Stimulated activated CD4-positive, alpha-beta T cell treated with anti-CD3 and anti-CD28 coated beads, Interleukin-12 subunit alpha, Interleukin-12 subunit beta, amount 100 ng/mL, for 48 hours (primary cell): ENCODE measurements at places on chromosomes 4 and X.

DNA sequence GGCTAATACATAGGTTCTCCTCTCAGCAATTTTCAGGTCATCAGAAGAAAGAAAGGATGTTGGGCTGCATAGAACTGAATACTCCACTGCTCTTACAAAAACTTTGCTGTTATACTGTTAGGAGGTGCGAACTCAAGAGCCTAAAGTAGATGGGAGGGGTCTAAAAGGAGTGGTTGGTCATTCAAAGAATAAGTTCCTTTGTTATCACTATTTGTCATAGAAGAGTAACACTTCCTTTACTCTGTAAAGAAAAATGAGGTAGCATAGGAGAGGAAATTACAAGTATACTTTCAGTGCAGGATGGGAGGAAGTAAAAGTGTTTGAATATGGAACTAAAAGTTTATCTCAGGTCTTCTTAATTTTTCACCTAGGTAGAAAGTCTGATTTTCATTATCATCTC, 61.5 kb downstream of the CCNI start:
- no peak for DNase-seq

DNA sequence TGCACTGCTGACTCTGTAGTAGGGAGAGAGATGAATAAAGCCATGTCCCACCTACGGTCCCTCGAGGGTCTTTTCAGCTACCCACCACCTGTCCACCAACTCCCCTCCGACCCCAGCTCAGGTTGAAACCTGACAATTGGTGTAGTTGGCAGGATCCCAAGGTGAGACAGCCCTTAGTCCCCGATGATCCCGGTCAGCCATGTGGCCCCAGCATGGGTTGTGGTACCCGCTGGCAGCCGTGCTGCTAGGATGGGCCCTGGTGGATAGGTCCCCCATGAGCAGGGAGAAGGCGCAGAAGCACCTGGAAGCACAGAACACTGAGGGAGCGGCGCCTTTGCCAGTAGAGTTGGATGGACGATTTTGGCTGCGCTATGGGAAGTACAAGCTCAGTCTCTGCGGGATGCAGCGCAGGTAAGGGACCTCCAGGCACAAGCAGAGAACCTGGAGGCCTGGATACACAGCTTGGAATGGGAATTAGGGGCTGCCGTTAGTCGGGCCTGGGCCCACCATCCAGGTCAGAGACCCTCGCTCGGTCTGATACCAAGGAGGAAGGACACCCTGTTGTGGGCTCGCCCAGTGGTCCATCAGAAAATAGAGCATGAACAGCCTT, 694.6 kb upstream of the AGA start:
- DNase-seq: no peak

DNA sequence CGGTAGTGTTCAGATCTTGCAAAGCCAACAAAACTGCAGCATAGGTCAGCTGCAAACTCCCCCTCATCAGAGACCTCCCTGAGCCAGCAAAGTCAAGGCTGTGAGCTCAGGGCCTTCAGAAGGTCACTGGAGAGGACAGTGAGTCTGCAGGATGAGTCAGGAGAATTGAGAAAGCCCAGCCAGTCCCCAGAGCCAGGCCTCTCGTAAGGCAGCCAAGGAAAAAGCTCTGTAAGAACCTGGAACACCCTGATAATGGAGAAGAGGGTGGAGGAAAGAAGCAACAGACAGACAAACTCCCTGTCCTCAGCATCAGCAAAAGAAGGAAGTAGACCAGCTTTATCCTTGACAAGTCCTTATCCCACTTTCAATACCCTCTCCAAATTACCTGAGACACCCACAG, 33.0 kb downstream of the GRIA3 start:
- no peak for DNase-seq

- no peak for DNase-seq
These were observed 138.7 kb downstream of the ELOVL6 start for GRCh38 chr4:110059556-110060191.

DNA sequence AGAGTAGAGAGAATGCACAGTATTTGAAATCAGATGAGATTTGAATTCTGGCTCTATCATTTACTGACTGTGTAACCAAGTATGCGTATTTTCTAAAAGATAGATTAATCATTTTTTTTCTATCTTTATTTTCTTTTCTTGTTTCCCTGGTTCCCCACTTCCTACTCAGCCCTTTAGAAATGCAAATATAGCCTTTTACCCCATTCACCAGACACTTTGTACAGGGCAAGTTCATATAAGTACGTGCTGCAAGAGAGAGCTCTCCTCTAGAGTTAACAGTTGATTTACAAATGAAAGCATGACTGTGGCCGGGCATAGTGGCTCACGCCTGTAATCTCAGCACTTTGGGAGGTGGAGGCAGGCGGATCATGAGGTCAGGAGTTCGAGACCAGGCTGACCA, 17.8 kb upstream of the TDO2 start:
- no peak for DNase-seq

- no peak for DNase-seq
These were observed 37.6 kb upstream of the ERVMER34-1 start for GRCh38 chr4:52788806-52789205.

- DNase-seq: no peak
These were observed 176.6 kb downstream of the NR3C2 start for GRCh38 chr4:148265627-148266026.

DNA sequence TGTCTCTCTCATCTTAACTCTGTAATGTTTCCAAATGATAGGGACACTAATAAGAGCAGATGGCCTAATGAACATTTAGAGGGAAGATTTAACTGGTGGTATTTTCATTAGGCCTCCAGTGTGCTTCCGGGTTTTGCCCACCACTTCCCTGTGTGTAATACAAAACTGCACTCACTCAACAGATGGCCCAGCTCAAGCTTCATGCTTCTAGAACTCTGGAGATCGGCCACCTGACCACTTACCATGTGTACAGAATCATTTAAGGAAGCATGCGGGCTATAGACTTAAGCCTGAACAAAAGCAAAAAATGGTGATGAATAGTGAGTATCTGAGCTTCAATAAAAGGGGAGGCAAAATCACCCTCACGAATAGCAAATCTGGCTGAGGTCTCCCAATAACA, 89.3 kb downstream of the SH2D1A start:
- no peak for DNase-seq

GRCh38 chr4:8675383-8675782, 82.8 kb downstream of the CPZ start:
- DNase-seq: no peak

DNA sequence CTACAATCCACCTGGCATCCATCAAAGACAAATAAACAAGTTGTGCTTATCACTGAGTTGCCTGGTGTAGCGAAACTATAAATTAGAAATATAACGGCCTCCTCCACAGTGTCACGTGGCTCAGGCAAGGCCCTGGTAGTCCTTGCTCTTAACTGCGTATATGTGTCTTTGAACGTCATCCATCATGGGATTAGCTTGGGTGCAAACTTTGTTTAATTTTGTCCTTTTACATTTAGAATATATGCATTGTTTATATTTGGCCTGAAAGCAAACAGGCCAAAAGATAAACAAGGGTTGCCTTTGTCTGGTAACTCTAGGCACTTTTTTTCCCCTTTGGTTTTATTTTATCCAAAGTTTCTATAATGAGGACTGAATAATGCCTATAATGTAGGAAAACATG, 184.9 kb downstream of the KIT start:
- DNase-seq: no peak

GRCh38 chr4:13171292-13172057, 312.7 kb downstream of the RAB28 start:
- no peak for DNase-seq

DNA sequence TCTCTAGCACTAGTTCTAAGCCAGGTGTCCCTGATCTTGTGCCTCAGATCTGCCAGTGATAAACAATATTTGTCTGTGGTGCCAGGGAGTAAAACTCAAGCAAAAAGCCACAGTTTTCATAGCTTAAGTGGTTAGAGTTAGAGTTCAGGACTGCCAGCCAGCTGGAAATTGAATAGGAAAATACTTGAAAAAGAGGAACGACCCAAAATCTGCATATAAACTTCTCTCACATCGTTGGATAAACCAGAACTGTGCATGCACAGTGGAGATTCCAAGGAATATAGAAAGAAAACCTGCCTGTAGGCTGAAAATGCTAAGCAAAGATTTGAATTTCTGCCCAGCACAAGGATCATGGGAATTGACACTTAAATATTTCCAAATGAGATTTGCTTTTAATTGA, 35.0 kb upstream of the GNPDA2 start:
- no peak for DNase-seq

GRCh38 chr4:106149911-106150310, 166.1 kb downstream of the TBCK start:
- no peak for DNase-seq

DNA sequence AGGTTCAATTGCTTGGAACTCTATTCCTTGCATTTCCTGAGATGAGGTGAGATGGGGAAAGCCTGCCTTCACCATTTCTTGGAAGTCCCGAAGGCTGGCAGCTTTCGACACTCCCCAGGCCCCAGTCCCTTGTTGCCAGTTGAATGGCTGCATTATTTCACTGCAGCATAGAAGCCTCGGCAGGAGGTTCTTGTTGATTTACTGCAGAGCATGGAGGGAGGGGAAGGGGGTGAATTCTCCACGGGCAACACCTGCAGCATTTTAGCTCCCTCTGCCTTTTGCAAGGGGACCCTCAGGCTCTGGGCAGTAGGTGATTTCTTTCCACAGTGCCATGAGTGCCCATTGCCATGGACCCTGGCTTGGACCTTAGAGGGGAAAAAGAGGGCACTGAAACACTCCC, 10.7 kb upstream of the BCLAF3 start:
- no peak for DNase-seq

DNA sequence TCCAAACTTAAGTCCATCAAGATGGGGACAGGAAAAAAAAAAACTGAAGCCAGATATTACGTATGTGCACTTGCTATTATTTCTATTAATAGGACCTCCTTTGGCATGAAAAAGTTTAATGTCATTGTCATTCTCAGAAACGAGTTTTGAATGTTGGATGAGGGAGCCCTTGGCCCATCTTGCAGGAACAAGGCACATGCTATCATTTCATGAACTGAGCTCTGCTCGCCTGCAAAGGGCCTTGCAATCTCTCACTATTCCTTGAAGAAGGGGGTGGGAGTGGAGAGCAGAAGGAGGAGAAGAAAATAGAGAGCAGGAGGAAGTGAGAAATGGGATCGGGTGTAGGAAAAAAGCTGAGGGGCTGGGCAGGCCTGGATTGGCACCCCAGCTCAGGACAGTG, 34.3 kb upstream of the SPATA4 start:
- no peak for DNase-seq

- no peak for DNase-seq
These were observed 40.8 kb downstream of the RHOXF2B start for GRCh38 chrX:120036704-120037103.

- DNase-seq: no peak
These were observed 45.0 kb downstream of the CRLF2 start for GRCh38 chrX:1167466-1167865.

GRCh38 chrX:107861056-107861455, 35.4 kb downstream of the MID2 start:
- DNase-seq: no peak

- no peak for DNase-seq
These were observed 86.1 kb downstream of the ADGRG4 start for GRCh38 chrX:136386826-136387225.

DNA sequence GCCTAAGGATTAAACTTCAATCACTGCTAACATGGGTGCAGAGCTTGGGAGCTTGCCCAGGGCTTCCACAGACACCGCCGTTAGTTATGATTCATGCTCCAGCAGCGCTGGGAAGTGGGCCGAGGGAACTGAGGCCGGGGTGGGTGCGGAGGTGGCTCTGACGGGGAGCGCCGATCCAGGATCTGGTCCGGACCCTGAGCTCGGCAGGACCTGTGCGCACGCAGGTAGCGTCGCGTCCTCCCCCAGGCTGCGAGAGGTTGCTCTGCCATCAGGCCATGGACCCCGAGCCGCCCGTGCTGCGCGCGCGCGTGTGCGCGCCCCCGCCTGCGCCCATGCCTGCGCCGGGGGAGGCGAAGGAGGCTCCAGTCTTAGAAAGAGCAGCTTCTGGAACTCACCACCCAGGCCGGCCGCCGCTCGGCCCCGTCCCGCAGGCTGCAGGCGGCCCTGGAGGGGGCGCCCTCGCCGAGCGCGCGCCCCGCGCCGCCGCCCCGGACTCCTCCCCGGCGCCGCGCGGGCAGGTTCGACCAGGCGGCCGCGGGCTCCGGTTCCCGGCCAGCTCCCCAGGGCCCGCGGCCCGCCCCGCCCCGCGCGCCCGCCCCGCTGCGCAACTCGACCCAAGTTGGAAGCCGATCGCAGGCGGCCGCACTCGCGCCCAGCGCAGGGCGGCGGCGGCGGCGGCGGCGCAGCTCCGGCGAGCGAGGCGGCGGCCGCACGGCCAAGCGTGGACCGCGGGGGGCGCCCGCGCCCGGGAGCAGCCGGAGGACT, 732 bp upstream of the ADRA2C start:
- no peak for DNase-seq

DNA sequence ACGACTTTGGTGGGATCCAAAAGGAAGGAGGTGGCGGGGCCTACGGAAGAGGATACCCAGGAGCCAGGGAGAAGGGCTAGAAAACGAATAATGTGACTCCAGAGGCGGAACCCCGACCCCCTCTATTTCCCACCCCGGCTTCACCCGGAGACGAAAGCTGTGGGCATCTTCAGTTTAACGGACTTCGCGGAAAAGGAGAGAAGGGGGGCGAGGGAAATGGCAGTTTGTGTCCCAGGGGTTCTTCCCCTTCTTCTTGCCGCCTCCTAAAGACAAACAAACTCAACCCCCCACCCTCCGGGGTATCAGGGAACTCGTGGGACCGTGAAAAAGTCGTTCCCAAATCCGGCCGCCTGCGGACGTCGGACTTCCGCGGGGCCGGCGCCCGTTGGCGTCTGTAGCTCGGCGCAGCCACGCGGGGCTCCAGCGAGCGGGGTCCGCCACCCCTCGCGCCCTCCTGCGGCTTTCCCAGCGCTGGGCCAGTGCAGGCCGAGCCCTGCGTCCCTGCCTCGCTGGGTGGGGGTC, 3.6 kb upstream of the LEF1 start:
- no peak for DNase-seq

GRCh38 chr4:108762559-108763225, at the start of gene ETNPPL:
TSS of gene ETNPPL (minus strand) at chr4:108763053. CDS start at chr4:108762898, 155 bp downstream.
- peak; percentile 0 for DNase-seq

- peak; percentile 25 for DNase-seq
These were observed 214.5 kb upstream of the TACR3 start for GRCh38 chr4:103934178-103934789.

DNA sequence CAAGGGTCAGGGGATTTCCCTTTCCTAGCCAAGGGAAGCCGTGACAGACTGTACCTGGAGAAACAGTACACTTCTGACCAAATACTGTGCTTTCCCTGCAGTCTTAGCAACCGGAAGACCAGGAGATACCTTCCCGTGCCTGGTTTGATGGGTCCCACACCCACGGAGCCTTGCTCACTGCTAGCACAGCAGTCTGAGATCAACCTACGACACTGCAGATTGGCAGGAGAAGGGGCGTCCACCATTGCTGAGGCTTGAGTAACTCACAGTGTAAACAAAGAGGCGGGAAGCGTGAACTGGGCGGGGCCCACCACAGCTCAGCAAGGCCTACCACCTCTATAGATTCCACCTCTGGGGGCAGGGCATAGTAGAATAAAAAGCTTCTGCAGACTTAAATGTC, 48.7 kb upstream of the SRD5A3 start:
- DNase-seq: no peak

GRCh38 chr4:75004755-75005668, 72.1 kb downstream of the PARM1 start:
- no peak for DNase-seq

GRCh38 chr4:150949943-150950342, 65.1 kb downstream of the LRBA start:
- DNase-seq: no peak
